Progenitor cell of endocrine pancreas (in vitro differentiated cells): ENCODE measurements at places on chromosomes 6 and 20.

GRCh38 chr6:19705606-19706005 lies 131.6 kb upstream of the ID4 start:
- no peak for DNase-seq

GRCh38 chr6:118864341-118865099 lies 29.4 kb upstream of the ASF1A start:
- no peak for DNase-seq

GRCh38 chr6:71299541-71300470 lies 11.2 kb downstream of the OGFRL1 start:
- DNase-seq, result no peak

DNA sequence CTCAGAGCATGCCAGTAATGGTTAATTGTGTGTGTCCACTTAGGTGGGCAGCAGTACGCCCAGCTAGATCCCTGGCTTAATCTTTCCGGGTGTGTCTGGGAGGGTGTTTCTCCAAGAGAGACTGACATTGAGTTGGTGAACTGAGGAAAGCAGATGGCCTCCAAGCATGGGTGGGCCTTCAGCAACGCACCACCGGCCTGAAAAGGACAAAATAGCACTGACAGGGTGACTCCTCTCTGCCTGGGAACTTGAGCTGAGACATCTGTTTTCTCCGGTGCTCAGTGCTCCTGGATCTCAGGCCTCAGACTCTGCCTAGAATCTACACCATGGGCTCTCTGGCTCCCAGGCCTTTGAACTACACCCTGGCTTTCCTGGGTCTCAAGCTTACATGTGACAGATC lies 43.2 kb downstream of the C6orf118 start:
- no peak for DNase-seq

DNA sequence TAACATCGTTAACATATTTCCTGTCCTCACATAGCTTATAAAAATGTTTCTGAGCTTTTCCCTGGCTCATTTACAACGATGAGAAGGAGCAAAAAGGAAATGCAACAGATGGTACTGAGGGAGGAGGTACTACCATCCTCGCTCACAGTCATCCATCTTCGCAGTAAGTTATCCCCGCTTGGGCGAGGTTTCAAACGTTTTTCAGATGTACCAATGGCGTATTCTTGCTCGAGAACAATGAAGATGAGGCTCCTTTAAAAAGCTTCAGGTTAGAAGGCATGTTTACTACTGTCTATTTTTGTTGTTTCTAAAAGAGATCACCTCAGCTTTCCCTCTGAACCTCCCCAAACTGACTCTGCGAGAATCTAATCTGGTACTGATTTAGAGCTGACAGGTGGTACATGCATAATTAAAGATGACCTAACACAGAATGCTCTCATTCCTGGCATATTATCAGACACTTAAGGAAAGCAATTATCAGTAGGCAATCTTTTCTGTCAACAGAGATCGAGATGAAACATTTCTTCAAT lies 178.7 kb downstream of the GJA10 start:
- no peak for DNase-seq

DNA sequence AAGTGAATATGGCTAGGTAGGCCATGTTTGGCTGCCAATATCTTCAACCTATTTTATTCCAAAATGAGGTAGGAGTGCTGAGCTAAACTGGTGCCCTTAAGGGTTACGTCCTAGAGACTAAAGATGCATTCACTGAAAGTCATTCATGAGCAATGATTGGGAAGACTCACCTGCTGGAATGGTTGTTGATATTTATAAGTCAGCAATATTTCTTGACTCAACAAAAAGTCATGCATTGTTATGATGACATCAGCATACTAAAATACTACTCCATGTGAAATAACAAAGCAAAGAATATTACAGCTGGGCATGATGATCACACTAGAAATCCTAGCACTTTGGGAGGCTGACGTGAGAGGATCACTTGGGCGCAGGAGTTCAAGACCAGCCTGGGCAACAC lies 17.6 kb upstream of the NUP153 start:
- DNase-seq, result no peak
